ENCODE measurements at places on chromosomes 6 and 20.

DNA sequence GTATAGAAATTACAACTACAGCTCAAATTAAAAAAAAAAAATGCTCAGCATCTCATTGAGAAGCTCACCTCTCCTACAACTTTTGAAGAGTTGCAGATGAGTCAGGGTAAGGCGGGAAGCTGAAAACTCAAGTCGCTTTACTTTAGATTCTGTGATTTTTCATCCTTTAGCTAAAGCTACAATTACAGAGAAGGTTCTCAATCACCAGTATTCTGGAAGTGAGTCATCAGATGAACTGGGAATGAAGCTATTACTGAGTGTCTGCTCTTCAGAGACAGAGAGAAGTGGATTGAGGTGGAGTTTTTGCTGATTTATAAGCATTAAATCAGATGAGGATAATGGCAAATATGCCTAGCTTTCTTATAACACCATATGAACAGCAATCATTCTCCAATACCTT is 91.9 kb downstream of the TFAP2A start:
- no peak for DNase-seq

DNA sequence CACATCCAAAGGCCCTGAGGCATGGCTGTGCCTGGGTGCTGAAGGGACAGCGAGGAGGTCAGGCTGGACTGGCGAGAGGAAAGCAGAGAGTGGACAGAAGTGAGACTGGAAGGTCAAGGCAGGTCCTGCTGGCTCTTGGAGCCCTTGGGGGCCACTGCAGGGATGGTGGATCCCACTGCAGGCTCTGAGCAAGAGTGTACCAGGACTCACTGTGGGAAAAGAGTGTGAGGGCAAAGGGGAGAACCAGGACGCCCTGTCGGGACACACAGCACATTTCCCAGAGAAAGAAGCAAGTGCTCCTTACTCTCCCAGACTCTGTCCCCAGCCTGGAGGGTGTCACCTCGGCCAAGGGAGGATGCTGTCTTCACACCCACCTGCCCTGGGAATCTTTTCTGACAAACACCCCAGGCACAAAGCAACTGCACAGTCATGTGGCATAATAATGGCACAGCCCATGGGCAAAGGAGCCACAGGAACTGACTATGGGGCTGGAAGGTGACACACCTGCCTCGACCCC is 172.3 kb upstream of the CST7 start:
- no peak for DNase-seq

- DNase-seq = no peak
Measured at GRCh38 chr6:37442416-37443215, 9.6 kb downstream of the CMTR1 start.

- DNase-seq = no peak
Measured at GRCh38 chr6:161151660-161152526, 122.0 kb downstream of the AGPAT4 start.

GRCh38 chr6:75802366-75802765 is 53.3 kb downstream of the MYO6 start:
- DNase-seq = no peak

GRCh38 chr20:58374906-58375758 is 13.9 kb upstream of the VAPB start:
- peak; percentile 62 for DNase-seq

DNA sequence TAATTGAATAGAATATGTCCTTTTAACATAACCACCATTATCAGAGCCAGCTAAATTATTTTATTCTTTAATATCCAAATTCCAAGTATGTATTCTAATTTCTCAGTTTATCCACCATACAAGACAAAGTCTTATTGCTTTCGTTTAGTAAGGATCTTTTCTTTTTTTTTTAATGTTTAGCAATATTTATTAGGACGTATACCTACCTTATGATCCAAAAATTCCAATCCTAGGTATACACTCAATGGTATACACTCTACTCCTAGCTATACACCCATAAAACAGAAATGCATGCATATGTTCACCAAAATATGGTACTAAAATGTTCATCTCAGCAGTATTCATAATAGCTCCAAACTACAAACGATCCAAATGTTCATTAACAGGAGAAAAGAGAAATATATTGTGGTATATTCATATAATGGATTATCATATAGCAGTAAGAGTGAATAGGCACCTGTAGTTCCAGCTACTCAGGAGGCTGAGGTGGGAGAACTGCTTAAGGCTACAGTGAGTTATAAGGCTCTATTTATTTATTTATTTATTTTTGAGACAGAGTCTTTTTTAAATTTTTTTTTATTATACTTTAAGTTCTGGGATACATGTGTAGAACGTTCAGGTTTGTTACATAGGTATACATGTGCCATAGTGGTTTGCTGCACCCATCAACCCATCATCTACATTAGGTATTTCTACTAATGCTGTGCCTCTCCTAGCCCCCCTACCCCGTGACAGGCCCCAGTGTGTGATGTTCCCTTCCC is 17.3 kb downstream of the TNFAIP3 start:
- DNase-seq = no peak

GRCh38 chr6:159086033-159086618 is 41.3 kb upstream of the TAGAP start:
- DNase-seq = no peak

GRCh38 chr20:9195031-9195430 is 126.1 kb downstream of the PLCB4 start:
- DNase-seq = no peak

GRCh38 chr6:32149092-32149755 is 2.5 kb downstream of the PRRT1 start:
- DNase-seq = no peak

- DNase-seq = no peak
Measured at GRCh38 chr6:79127660-79128059, 49.6 kb upstream of the PHIP start.
